CD4-positive, alpha-beta memory T cell (primary cell): ENCODE measurements at places on chromosomes 13 and 19. TPM values are rescaled to one million over a fixed set of nuclear protein-coding genes. Genes with fewer than 3 reads are reported as not detected.

PSG6 gene
- not detected for total RNA-seq

- no peak for DNase-seq
Measured at GRCh38 chr13:90943946-90944345, 403.5 kb upstream of the MIR17HG start.

DNA sequence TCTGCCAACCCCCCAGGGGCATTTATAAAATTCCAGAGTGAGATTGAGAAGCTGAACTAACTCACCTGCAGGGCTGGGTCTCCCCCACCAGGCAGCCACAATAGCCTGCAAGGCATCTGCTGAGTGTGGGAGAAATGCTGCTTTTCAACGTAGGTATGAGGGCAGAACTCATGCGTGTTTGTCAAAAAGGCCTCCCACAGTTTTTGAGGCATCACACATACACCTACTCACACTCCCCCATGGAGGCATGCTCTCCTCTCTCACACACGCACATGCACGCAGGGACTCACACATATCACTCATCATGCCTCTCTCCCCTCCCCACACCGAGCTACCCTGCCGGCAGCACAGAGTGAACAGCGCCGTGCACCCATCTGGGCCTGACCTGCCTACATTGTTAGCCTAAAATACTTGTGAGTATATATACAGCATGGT is 390.5 kb downstream of the FGF9 start:
- peak; percentile 72 for DNase-seq

ATXN8OS gene
- not detected for total RNA-seq

- DNase-seq = no peak
Measured at GRCh38 chr13:89514534-89515312, 1832.8 kb upstream of the MIR17HG start.

- DNase-seq = peak; percentile 49
Measured at GRCh38 chr19:3175781-3176714, 2.5 kb upstream of the S1PR4 start.

- no peak for DNase-seq
Measured at GRCh38 chr13:36778083-36778671, 40.8 kb upstream of the RFXAP start.

DNA sequence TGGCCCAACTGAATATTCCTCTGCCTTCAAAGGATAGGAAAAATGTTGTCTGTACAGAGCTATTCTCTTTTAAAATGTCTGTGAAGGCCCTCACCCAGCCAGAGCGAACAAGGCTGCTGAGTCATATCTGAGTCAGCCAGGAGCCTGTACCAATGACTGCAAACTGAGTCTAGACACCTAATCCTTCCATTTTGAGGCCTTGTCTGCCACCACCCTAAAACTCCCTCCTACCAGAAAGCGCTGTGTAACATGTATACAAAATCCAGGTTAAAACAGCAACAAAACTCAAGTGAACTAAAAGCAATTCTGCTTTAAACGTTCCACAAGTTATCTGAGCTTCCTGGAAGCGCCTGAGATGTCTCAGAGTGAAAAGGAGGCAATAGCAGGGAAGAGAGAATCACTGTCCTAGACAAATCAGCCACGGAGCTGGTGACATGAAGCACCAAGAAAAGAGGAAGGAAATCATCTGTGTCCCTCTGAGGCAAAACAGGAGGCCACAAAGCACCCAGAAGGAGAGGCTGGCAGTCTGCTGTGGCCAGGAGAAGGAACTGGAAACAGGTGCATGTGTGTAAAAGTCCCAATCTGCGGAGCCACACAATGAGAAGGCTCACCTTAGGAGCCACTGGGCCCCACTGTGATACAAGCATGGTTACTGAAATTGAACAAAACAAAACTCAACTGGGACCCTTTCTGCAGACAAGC is 10.2 kb downstream of the DHRS12 start:
- DNase-seq = no peak

GRCh38 chr13:51935326-51936171 is 73.8 kb downstream of the CCDC70 start:
- no peak for DNase-seq

MISP gene
- not detected for total RNA-seq

NCAN gene
- not detected for total RNA-seq

- DNase-seq = no peak
Measured at GRCh38 chr13:48504606-48505005, 28.3 kb downstream of the RCBTB2 start.

TSSK6 gene
- 10.4 TPM for total RNA-seq

DNA sequence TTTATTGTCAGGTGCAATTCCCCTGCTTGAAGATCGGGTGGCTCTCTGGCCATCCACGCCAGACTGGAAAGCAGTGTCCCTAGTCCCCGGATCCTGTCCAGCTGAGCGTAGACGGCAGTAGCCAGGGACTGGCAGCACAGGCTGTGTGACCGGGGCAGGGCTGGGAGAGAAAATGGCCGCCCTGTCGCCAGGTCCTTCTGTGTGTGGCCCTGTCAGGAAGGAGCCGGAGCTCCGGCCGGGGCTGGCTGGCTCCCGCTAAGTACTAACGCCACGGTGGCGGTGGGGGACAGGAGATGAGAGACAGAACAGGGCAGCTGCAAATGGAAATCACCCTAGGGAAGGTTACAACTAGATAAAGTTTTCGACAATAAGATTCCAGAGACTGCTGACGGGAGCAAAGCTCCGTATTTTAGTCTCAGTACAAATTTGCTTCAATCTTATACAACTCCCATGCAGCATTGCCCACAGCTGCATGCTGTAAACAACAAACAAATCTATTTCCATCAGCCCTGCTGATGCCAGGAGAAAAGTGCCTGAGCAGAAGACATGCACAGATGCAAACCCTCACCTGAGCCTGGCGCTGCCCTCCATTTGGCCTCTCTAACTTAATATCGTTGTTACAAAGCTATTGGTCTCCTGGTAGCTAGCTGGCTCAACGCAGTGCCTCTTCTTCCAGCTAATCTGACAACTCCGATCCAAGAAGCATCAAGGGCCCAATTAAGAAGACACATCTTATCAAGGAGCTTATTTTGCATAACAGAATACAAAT is 253.0 kb downstream of the TSHZ3 start:
- no peak for DNase-seq

SLC25A41 gene
- not detected for total RNA-seq

GRCh38 chr13:49216334-49216733 is 3.8 kb upstream of the MLNR start:
- DNase-seq = no peak

DNA sequence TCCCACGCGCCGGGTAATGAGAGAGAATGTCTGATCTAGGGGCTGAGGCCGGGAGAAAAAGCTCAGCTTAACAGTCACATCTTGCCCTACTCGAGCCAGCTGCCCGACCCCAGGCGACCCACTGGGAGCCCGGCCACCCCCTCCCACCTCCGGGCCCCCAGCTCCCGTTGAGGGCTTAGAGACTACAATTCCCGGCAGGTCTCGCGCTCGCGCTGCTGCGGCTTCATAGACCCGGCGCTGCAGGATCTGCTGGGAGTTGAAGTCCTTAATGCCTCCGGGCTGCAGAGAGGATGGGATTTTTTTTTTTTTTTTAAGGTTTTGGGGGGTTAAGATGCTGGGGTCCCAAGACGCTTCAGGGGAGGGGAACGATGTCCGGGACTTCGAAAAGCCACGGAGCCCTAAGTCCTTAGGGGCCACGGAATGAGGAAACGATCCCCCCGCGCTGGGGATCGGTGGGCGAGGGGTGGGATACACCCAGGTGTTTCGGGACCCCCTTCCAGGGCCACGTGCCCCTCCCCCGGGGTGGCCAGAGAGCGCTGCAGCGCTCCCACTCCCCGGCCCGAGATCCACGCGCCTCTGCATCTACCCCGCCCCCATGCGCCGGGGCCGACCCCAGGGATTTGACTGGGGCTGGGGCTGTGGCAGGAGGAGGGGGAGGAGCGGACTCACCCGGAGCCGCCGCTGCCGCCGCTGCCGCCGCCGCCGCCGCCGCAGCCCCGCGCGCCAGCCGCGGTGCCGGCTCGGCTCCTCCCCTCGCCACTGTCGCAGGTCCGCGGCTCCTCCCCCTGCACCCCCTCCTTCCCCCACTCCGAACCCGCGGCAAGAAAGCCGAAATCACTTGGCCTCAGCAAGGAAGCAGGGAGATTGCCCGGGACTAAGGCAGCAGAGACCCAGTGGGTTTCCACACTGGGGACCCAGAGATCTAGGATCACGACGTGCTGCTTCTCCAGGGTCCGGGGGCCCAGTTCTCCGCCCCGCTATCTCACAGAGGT is at the start of gene SYT3:
Gene SYT3, minus strand, starts transcription at position 761 of the 992 bp plus-strand sequence. CDS start 2,470 bp downstream, outside the sequence.
- no peak for DNase-seq

RUBCNL gene
- total RNA-seq = not detected

DNA sequence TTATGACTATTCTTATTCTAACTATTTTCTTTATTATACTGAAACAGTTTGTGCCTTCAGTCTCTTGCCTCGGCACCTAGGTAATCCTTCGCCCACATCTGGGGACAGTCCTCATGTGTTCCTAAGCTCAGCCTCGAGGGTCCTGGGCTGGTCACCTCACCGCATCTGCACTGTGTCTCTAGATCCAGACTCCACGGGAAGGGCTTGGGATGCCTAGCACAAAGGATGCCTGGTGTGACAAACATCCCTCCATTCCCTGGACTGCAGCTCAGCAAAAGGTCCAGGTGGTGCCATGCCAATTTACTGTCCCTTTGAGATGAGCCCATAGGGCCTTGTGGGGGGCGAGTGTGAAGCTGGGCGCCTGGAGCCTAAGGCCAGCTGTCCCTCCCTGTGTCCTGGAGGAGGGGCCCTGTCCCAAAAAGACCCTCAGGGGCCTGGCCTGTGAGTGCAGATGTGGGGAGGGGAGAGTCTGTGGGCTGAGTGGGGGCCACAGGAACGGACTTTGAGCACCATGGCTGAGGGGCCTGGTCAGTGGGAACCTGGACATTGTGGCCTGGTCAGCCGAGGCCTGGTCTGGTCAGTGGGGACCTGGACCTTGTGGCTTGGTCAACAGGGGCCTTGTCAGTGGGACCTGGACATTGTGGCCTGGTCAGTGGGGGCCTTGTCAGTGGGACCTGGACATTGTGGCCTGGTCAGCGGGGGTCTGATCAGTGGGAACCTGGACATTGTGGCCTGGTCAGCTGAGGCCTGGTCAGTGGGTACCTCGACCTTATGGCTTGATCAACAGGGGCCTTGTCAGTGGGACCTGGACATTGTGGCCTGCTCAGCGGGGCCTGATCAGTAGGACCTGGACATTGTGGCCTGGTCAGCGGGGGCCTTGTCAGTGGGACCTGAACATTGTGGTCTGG is 45.1 kb upstream of the TPM4 start:
- DNase-seq = no peak

- DNase-seq = no peak
Measured at GRCh38 chr13:40697711-40698110, 31.3 kb upstream of the FOXO1 start.

ZNF546 gene
- 17.5 TPM for total RNA-seq

- DNase-seq = no peak
Measured at GRCh38 chr13:60654415-60654814, 257.4 kb downstream of the TDRD3 start.

ZNF534 gene
- total RNA-seq = 0.15 TPM

DNA sequence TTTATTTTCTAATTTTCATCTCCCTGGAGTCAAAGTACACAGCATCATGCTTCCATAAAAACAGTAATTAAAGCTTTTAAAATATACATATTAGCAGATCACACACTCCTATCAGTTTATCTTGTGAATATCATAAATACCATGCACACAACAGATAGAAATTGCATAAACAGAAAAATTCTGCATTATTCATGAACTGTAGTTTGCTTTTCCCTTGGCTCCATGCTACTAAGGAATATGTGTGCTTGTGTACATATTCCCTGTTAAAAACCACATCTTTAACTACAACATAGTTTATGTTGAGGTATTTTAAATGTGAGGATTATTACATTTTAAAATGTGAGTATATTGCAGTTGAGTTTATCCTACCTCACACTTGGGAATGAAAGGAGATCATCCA is 193.5 kb downstream of the FGF14 start:
- DNase-seq = no peak

CEACAM6 gene
- total RNA-seq = not detected
